ENCODE measurements at places on chromosomes 3 and 15.

GRCh38 chr15:83545804-83546511 lies 98.8 kb downstream of the SH3GL3 start:
- DNase-seq: no peak

DNA sequence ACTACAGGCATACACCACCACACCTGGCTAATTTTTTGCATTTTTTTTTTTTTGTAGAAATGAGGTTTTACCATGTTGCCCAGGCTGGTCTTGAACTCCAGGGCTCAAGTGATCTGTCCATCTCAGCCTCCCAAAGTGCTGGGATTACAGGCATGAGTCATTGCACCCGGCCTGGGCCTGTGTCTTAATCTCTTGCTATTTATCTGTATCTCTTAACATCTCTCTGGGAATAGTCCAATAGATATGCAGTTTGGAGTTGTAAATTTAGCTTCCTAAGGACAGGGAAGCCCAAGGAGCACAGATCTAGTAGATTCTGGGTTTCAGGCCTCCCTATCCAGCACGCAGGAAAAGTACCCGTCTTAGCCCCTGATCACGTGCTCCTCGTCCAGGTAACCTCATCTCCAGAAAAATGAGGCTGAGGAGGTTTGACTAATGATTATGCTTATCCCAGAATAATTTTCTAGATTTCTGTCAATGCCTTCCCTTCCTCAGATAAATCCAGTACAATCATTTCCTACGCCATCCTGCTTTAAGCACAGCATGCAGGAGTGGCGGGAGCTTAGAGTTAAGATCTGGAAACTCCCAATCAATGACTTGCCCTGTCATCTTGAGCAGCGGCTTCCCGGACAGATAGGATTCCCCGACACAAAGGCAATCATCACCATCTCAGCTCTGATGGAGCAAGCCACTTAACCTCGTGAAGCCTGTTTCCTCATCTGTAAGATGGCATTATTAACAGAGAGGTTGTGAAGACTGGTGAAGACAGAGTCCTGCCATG lies 12.3 kb upstream of the CTDSPL start:
- DNase-seq: no peak

DNA sequence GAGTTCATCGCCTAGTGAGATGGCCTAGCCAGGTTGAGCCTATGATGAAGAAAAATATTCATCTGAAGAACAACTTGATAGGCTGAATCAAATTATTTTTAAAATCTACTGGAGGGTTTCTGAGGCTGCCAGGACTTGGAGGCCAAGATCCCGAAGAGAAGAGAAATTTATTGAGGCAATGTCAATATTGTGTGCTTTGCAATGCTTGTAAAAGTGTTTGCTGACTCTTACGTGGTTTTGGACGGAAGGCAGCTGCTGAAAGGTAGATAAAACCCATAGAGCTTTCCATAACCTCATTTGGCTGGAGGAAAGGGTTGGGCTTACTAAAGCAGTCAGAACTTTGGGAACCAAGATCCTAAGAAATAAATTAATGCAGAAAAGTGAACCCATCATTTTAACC lies 361.0 kb upstream of the IL12A start:
- DNase-seq: no peak

DNA sequence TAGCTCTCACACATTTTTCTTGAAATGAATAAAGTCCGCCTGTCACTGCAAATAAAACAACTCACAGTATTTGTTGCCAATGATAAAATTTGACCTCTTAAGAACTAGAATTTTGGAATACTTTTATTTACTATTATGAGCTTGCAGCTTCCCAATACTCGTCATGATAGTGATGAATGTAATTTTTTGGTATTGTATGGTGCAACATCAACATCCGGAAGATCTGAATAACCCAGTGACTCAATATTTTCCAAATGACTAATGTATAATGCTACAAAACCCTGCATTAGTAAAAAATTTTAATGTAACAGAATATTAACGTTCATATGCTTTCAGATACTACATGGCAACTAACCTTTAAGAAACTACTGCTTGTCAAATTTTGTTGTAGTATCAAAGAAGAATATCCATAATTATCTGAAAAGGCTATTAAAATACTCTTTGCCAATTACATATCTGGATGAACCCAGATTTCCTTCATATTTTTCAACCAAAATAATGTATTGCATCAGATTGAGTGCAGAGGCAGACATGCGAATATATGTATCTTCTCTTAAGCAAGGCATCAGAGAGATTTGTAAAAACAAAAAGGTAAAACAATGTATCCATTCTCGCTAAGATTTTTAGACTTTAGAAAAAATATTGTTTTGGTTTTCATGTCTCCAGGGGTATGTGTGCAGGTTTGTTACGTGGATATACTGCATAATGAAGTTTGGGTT lies 95.3 kb downstream of the IGF2BP2 start:
- DNase-seq: no peak

DNA sequence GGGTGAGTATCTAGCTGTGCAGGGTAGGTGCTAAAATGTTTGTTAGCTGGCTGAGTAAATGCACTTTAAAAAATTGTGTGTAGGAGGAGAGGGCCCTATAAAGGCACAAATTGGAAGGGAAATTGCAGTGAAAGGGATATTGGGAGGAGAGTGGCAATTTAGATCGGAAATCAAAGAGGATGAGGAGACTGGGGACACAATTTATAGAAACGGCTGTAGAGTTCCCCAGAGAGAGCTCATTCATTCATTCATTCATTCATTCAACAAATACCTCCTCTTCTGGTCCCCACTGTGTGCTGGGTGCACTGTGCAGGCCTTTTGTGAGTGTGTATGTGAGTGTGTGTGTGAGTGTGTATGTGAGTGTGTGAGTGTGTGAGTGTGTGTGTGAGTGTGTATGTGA lies 2.4 kb downstream of the DNAJA4 start:
- DNase-seq: no peak

GRCh38 chr3:70603103-70603502 lies 290.7 kb upstream of the MDFIC2 start:
- no peak for DNase-seq

DNA sequence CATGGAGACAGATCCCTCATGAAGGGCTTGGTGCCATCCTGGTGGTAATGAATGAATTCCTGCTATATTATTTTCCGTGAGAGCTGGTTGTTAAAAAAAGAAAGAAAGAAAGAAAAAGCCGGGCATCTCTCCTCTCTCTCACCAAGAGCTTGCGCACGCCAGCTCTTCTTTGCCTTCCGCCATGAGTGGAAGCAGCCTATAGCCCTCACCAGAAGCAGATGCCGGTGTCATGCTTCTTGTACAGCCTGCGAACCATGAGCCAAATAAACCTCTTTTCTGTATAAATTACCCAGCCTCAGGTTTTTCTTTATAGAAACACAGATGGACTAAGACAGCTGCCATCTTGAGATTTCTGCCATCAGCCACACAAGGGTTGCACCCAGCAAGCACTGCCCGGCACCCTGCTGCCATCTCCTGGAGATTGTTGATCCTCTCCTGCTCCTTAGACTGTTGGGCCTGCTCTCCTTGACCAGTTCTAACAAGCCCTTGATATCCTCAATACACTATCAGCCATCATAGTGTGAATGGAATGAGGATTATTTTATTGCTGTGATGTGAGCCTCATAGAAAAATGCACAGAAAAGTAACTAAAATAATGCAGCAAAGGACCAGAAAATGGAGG lies 3.5 kb upstream of the AHSG start:
- no peak for DNase-seq

DNA sequence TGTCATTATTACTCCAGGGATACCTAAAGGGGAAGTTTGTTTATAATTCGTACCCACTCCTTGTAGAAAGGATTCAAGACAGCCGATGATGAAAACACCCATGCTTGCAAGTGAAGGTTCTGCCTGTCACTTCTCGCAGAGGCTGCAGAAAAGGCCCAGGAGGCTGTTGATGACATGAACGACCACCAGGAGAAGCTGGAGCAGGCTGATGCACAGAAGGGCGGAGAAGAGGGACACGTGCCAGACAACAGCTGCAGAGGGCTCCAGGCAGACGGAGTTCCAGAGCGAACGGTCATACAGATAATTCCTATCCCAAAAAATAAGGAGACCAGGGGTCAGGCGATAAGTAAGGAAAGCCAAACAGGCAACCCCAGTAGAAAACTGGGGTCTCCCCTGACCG lies 5.7 kb upstream of the DYNLT2B start:
- DNase-seq: no peak

DNA sequence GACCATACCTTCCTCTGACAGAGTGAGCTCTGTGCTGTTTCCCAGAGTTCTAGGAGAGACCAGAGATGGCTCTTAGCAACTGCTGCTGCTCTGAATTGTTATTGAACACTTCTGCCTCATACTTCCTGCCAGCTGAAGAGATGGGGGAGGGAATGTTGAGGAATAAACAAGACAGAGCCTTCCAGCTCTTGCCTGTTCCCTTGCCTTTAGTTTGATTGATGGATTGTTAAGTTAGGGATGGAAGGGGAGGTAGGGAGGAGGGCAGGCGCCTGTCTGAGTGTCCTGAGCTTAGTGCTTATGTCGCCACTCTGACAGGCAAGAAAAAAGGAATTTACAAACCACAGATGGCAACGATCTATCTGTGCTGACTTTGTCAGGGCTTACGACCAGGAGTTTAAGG lies 42.8 kb downstream of the ZNF609 start:
- DNase-seq: no peak

DNA sequence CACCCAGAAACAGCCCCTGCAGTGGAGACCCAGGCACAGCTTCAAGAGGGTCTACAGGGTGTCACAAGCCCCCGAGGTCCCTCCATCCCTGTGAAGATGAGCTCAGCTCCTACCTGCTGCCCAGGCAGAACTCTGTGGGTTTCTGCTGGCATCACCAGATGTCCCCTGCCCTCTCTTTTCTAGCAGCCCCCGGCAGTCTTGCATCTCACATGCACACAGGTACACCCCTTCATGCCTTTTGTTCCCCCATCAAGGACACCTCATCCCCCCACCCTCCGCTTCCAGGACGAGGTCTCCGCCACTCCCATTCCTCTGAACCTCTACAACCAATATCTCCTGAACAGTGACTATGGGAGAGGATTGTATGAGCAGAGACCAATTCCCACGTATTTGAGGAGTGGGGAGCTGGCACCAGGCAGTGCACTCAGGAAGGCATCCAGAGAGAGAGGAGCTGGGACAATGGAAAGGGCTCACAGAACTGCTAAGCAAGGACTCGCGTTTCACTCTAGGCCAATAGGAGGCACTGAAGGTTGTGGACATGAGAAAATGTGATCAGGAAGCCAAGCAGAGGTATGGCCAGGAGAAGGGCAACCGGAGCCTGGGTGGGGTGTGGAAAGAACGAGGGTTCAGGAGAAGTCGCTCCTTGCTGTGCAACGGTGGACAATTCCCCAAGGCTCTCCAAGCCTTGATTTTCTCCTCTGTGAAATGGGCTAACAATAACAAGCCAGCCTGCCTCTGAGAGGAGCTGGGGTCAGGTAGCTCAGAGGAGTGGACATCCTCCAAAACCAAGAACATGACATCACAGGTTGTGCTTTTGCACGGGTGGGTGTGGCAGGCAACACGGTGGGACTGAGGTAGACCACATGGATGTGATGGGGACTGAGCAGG lies 115.2 kb downstream of the CHSY1 start:
- no peak for DNase-seq

GRCh38 chr15:43135351-43135750 lies 2.0 kb downstream of the TMEM62 start:
- no peak for DNase-seq

DNA sequence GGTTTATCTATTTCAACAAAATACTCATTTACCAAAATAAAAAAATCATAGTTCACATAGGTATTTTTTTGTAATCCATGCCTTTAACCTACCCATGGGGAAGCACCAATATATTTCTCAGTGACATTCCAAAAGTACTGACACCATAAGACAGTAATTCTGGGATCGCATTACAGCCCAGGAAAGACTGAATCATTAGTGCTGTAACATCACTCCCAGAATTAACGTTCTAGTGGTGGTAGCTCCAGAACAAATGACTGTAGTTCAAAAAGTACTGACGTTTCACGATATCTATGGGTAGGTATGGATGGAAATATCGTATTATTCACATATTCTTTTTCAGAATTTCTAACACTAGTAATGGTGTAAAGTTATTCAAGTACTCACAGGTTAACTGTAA lies 54.3 kb upstream of the NEK10 start:
- no peak for DNase-seq

DNA sequence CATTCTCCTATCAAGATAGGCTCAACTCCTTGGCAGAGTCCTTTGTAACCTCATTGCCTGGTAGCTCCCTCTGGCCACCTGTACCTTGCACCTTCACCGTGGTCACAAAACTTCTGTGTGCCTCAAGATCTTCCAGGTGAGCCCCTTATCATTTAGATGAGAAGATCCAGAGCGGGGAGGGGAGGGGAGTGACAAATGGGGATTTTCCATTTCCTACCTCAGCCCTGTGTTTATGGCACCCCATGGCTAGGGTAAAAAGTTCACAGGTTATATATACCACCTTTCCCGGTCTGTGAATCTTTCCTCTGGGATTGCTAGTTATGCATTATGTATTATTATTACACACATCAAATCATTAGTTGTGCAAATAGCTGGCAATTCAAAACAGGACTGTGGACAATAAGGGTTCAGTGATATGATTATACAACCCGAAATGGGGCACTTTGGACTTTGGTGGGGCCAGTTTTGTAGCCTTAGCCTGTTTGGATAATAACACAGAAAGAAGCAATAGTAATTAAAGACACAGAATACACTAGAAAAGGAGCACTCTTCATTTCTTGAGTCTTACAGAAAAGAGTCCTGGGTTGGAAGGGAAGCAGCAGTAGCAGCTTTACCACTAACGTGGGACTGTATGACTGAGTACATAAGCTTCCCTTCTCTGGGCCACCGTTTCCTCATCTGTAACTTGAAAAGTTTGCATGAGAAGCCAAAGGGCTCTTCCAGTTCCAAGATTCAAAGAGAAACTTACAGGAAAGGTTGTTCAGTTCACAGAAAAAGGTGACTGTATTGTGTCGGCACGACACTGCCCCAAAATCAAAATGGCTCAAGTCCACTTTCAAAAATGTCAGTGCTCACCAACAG lies 7.1 kb downstream of the TLE3 start:
- DNase-seq: no peak

DNA sequence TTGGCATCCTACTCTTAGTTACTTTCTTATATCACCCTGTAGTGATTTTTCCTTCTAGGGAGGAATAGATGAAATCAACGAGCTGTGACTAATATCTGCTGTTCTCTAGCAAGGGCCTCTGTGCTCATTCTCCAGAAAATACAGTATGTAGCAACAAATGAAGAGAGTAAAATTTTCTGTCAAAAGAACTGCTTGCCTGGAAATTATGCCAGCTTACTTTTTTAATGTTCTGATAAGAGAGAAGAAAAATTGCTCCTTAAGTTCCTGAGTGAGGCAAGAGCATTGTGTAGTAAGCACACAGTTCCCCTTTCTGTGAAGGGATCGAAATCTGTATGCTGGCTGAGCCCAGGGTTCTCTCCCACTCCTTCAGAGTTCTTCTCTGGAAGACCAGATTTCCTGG lies 51.4 kb upstream of the GK5 start:
- DNase-seq: no peak

DNA sequence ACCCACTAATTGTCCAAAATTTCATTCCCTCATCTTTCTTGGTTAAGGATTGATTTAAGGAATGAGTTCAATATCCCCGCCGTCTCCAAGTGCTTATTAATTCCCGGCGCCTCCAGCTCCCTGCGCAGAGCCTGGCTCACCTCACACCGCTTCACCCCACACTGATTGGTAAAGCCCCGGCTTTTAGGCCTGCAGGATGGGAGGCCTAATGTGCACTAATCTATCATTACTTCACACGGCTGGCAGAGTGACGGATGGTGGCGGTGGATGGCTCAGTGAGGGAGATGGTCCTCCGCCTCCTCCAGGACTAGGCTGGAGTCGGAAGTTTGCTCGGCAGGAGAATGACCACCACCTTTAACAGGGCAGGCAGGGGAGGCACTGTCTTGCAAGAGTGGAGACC lies 81.7 kb downstream of the MEGF11 start:
- no peak for DNase-seq

- DNase-seq: no peak
Observed at GRCh38 chr3:180828001-180828720, 84.3 kb upstream of the FXR1 start.

All from GM12891 (cell line).